ENCODE measurements at places on chromosomes 4 and X. TPM values are rescaled to one million over a fixed set of nuclear protein-coding genes. Genes with fewer than 3 reads are reported as not detected.

Gene MAGEC2
- polyA plus RNA-seq, result not detected

Gene NRK
- polyA plus RNA-seq, result 0.54 TPM

Gene SPANXA2
- not detected for polyA plus RNA-seq

Gene NKX6-1
- not detected for polyA plus RNA-seq

Gene DCLK2
- not detected for polyA plus RNA-seq

Gene MAEA
- 61.4 TPM for polyA plus RNA-seq

Gene SSX4
- not detected for polyA plus RNA-seq

Gene SUPT20HL2
- not detected for polyA plus RNA-seq

Gene C1QTNF7
- not detected for polyA plus RNA-seq

Gene PAGE2
- not detected for polyA plus RNA-seq

Gene VEGFC
- polyA plus RNA-seq, result 91.5 TPM
